NCI-H524 (cell line): ENCODE measurements at places on chromosomes 6 and 20.
A peak's percentile ranks its signal among the peaks of the same experiment; 100 is the strongest.

DNA sequence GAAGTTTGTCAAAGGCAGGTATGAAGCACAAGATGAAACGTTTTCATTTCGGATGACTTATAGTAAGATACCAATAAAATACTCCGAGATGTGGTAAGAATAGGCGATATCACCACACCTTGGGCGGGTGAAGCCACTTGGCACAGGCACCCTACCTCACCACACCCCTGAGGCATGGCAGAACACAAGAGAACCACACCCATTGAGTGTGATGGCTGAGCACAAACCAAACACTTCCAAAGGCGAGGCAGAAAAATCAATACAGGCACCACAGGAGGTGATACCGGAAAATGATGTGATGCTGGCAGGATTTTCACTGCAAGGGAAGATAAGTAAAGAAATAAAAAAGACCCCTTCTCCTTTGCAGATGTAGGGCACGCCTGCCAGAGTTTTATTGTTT lies 332.9 kb upstream of the PRDM1 start:
- DNase-seq, result no peak

DNA sequence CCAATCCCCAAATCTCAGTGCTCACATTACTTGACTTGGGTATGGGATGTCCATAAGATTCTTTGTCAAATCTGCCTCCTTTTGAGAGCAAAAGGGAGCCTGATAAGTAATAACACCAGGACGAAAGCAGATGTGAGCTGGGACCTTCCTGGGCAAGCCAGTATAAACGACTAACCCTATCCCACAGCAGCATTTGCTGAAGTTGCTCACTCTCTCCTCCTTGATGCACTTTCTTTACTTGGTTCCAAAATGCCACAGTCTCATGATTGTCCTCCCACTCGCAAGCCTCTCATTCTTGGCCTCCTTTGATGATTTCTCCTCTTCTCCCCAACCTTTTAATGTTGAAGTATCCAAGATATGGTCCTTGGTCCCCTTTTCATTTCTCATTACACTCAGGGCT lies 44.7 kb upstream of the TAGAP start:
- DNase-seq, result no peak

- DNase-seq, result peak; percentile 92
These were observed 109.7 kb downstream of the LRFN2 start for GRCh38 chr6:40477246-40478126.

- DNase-seq, result no peak
These were observed 302.3 kb downstream of the KIF16B start for GRCh38 chr20:16270989-16271388.

DNA sequence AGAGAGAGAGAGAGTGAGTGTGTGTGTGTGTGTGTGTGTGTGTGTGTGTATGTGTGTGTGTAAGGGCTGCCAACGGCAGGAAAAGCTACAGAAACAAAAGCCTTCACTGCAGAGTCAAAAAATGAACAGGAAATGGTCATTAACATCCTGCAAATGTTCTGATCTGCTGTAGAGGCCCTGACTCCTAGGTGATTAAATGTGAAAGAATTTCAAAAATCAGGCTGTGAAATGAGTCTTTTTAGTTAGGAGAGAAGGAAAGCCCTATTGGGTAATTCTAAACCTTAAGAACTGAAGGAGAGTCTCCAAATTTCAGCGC lies 166.5 kb upstream of the MYLIP start:
- DNase-seq, result no peak

DNA sequence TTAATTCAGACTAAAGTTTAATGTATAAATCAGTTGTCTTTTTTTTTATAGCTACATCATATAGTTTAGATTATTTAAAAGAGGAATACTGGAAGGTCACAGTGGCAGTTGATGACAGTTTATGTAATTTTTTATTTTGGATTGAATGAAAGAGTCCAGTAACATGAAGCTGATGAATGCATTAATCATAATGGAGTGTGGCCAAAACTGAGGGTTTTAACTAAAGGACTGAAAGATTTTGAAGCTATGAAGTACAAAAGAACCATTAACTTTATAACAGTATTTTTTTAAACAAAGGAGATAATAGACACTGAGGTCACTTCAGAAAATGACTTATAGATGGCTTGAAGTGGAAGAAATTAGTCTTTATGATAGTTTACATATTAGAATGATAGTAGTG lies 41.3 kb downstream of the TRMT11 start:
- DNase-seq, result no peak

GRCh38 chr6:22025468-22026163 lies 271.2 kb downstream of the PRL start:
- DNase-seq, result no peak

DNA sequence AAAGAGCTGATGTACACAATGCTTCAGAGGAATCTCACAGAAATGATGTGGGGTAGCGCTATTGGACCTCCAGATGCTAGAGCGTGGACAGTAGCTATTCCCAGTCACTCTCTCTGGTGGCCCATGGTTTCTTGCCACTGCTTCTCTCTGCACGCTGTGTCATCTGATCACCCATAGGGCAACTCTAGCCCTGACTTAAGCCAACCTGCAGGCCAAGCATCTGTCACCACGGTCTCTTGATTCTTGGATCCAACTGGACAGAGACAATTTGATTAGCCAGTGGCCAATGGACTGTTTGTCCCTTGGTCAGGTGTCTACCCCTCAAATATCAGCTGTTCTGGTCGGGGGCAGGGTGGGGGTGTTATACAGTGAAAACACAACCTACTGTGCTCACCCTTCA lies 42.4 kb upstream of the TRAF3IP2 start:
- DNase-seq, result no peak

DNA sequence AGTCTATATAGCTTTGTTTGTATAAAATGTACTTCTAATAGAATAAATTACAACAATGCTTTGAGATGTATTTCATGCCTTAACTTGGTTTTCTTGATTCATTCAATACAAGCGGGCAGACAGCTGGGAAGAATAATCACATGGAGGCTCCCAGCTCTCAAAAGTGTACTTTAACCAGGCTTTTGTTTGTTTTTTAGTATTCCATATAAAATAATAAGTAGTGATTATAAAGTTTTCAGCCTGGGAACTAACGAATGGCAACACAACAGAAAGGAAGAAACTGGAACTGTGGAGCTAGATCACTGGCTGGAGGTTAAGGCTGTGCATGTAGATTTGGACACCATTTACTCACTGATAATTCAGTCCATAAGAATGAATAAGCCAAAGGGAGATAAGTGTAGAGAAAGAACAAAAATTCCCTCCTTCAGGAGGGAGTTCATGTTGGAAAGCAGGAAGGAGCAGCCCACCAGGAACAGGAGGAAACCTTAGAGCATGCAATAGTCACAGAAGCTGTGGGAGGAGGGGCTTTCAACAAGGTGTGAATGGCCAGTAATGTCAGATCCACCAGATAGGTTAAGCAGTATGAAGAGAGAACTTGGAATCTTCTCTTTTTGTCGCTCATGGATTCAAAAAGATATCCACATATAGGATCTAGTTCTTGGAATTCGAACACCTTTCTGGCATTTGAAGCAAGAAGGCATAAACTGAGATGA lies 41.2 kb upstream of the SLC35D3 start:
- DNase-seq, result no peak

- no peak for DNase-seq
These were observed 9.4 kb downstream of the CD40 start for GRCh38 chr20:46127396-46128010.

- no peak for DNase-seq
These were observed 4.1 kb downstream of the GMNN start for GRCh38 chr6:24778878-24779277.

DNA sequence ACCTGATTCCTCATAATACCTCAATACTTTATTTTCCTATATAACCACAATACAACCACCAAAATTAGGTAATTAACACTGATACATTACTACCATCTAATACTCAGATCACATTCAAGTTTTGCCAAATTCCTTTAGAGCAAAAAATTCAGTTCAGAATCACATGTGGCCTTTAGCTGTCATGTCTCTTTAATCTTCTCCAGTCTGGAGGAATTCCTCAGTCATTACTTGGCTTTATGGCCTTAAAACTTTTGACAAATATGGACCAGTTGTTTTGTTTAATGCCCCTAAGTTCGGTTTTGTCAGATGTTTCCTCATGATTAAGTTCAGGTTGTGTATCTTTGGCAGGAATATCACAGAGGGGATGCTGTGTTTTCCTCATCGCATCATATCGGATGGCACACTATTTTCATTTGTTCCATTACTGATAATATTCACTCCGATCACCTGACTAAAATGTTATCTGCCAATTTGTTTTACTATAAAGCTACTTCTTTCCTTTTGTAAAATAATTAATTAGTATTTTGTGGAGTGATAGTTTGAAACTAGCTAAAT lies 51.2 kb upstream of the AKIRIN2 start:
- no peak for DNase-seq

DNA sequence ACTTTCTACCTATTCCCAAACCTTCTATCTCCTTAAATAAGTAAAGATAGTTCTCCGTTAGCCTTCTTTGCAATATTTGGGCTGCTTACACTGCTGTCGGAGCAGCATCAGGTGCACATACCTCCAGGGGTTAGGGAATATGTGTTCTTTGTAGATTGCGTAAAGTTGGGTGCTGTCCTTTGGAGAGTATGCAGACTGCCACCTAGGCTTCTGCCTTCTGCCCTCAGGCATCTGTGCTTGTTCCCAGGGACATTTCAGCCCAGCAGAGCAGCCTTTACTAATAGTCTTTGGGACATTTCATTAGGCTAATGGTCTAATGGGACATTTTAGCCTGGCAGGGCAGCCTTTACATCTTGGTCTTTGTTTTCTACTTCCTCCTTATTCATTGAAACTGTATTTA lies 260.6 kb downstream of the TPBG start:
- DNase-seq, result no peak

- no peak for DNase-seq
These were observed 22.0 kb upstream of the SLC2A12 start for GRCh38 chr6:134074151-134075055.

GRCh38 chr6:154653385-154653784 lies 79.8 kb upstream of the SCAF8 start:
- no peak for DNase-seq

- no peak for DNase-seq
These were observed 257.6 kb downstream of the HDGFL1 start for GRCh38 chr6:22826961-22827360.

DNA sequence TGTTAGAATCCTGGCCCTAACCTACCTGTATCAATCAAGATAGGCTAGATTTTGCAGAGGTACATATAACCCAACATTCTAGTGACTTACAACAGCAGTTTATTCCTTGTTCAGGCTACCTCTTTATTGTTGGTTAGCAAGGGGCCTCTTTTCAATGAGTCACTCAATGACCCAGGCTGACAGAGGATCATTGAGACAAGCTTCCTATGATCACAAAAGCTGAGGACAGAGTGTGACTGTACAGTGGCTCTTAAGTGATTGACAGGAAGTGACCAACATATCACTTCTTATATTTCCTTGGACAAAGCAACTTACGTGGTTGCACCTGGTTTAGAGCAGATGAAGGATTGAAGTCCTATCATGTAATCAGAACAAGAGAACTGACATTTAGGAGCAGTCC lies 740.9 kb downstream of the FRK start:
- DNase-seq, result no peak

DNA sequence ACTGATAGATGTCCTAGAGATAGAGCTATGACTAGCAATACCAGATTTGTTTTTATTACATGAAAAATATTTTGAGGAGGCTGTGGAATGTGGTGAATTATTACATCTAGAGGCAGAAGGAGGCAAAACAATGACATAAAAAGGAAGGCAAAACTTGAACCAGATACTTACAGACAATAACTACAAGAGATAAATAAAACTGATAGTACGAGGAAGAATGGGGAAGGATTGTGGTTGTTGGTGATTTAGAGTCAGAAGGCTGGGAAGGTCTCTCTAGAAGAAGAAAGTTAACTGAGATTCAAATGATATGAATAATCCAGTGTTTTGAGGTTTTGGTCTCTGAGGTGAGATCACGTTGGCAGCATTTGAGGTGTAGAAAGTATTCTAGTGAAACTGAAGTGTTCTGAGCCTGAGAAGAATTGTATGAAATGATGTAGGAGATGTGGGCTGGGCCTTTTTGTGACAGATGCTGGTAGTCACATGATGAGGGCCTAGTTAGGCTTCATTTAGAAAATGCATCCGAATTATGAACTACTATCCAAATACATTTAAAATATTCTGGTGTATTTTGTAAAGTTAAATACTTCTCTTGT lies 589.1 kb downstream of the EYS start:
- DNase-seq, result no peak

DNA sequence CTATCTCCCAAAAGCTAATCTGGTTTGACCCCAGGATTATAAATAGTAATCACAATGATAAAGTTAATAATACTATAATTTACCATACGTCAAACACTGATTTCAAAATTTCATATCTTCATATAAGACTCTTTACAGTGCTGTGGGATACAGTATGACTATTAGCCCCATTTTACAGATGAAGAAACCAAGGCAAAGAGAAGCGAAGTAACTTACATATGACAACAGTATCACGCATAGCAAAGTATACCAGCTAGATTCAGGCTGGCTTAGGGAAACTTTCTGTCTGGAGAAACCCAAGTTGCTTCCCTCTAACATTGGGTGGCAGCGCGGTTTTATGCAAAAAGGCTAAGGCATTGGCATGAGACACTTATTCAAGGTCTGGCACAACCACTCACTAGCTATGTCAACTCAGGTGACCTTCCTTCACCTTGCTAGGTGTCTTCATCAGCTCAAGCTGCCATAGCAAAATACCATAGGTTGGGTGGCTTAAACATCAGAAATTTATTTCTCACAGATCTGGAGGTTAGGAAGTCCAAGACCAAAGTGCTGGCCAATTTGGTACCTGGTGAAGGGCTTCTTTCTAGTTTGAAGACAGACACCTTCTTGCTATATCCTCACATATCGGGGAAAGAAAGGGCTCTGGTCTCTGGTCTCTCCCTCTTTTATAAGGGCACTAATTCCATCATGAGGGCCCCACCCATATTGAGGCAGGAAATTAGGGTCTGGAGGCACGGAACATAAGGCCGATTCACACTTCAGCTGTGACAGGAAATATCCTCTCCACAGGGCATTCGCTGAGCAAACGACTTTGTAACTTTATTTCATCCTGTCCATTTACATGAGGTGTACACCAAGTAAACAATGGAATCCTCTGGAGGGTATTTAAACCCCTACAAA lies 22.4 kb upstream of the UTRN start:
- no peak for DNase-seq

GRCh38 chr6:113763876-113764275 lies 93.3 kb upstream of the MARCKS start:
- no peak for DNase-seq

DNA sequence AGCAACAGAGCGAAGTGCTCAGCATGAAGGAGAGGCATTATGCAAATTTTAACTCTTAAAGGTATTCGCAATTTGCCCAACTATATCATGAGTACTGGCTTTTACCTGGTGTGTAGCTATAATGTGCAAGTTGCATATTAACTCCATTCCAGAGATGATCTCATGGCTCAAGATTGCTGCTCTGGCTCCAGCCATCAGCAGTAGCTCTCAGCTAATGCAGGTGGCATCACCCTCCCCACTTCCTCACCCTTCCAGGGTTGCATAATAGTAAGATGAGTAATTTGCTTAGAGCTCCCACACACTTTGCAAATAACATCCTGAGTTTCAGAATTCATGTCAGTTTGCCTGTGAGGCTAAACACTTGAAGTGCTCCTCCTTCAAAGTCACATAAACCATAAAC lies 15.9 kb upstream of the PCSK2 start:
- DNase-seq, result no peak

GRCh38 chr6:166351715-166352285 lies 9.5 kb upstream of the SFT2D1 start:
- no peak for DNase-seq
